ENCODE measurements at places on chromosomes 12 and 14. TPM values are rescaled to one million over a fixed set of nuclear protein-coding genes. Genes with fewer than 3 reads are reported as not detected.

DNA sequence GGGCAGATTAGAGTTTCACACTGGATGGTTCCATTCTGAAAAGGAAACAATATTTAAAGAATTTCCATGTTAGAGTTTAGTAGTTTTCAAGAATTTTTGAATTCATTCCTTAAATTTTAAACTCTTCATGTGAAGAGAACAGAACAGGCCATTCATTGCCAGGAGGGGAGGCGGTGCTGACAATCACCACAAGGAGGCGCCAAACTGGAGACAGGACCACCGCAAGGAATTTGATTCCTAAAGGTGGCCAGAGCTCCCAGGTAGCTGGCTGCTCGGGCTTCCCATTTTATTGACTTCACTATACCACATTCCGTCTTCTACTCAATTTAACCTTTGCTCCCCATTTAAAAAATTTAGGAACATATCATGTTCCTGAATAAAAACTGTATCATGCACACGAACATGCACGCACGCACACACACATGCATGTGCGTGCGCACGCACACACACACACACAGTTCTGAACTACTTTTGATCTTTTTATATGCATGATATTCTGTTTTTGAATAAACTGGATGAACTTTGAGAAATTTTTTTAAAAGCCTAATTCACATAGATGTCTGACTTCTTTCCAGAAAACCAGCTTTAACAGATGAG lies 101.2 kb downstream of the NELL2 start:
- peak; percentile 11 for DNase-seq
- H3K27me3 ChIP-seq: no peaks in the 10 kb centered on the region
- no peaks in the 10 kb centered on the region for H3K36me3 ChIP-seq
- no peak overlapping the region for H3K27ac ChIP-seq
- H3K4me3 ChIP-seq: no peak overlapping the region
- no peaks in the 10 kb centered on the region for H3K4me1 ChIP-seq

GRCh38 chr12:24600551-24600950 lies 348.4 kb downstream of the BCAT1 start:
- DNase-seq: no peak
- H3K27me3 ChIP-seq: peaks cover 2% of the 10 kb centered on the region
- H3K36me3 ChIP-seq: no peaks in the 10 kb centered on the region

- DNase-seq: no peak
- H3K27me3 ChIP-seq: no peaks in the 10 kb centered on the region
- no peak overlapping the region for H3K27ac ChIP-seq
- peaks cover 25% of the 10 kb centered on the region for H3K36me3 ChIP-seq
- H3K4me1 ChIP-seq: no peaks in the 10 kb centered on the region
These were observed 5.4 kb downstream of the MAGOHB start for GRCh38 chr12:10607885-10608458.

NXPH4 gene
- polyA plus RNA-seq: 0.91 TPM

AQP6 gene
- 0.49 TPM for polyA plus RNA-seq

TAS2R30 gene
- 0.07 TPM for polyA plus RNA-seq
